Foreskin fibroblast (primary cell): ENCODE measurements at places on chromosomes 3 and 15.

DNA sequence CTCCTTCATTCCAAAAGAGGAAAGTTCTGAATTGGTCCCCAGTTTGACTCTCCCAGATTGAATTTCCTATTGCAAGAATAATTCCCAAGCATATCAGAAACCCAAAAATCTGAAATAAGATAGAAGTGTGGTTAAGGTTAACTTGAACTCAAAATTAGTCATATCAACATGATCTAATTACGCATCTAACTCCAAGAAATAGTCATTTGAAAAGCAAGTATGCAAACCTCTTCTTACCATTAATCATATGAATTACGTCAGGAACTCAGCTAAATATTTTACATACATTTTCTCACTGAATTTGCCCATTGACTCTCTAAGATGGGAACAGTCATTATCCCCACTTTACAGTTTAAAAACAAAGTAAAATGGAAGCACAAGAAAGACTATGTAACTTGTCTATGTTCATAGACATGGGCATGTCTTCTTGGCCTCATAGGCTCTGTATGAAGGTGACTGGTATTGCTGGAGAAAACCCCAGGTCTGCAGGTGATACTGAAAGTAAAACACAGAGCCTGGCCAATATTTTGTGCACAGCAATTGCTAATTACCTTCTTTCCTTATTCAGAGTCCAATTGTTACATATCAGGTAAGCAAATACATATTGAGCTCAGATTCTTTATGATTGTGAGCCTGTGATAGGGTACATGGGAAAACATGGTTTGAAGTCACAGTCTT, 139.2 kb downstream of the ATP8B4 start:
- DNase-seq = no peak

GRCh38 chr3:69944931-69945493, 54.5 kb upstream of the SAMMSON start:
- no peak for DNase-seq

DNA sequence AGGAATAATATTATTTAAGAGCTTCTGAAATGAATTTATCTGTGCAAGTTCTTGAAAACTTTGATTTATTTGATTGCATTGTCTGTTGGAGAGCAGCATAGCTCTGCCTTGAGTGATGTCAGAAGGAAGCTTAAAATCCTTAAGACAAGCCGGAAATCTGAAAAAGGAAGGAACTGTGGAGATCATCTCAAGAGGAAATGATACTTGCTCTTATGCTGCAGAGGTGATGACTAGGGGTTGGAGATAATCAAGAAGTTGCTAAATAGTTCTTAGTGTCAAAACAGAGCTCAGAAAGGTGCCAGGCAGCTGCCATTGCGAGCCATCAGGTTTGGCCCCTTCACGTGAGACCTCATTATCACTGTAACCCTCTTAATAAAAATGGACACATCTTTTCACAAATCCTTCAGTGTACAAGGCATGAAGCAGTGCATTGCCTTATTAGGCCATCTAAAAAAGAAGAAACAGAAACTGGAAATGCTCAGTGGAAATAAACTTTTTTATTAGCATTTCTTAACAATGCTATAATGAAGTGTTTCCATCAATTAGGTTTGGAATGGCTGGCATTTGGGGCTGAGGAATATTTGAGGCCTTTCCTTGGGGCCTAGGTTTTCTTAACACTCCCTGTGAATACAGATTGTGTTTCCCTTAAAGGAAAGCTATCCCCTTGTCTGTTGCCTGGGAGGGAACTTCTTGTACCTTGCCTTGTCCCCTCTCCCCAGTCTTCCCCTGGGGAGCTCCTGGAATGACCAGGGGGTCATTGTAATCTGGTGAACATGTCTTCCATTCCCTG, 34.5 kb upstream of the VILL start:
- DNase-seq = no peak

DNA sequence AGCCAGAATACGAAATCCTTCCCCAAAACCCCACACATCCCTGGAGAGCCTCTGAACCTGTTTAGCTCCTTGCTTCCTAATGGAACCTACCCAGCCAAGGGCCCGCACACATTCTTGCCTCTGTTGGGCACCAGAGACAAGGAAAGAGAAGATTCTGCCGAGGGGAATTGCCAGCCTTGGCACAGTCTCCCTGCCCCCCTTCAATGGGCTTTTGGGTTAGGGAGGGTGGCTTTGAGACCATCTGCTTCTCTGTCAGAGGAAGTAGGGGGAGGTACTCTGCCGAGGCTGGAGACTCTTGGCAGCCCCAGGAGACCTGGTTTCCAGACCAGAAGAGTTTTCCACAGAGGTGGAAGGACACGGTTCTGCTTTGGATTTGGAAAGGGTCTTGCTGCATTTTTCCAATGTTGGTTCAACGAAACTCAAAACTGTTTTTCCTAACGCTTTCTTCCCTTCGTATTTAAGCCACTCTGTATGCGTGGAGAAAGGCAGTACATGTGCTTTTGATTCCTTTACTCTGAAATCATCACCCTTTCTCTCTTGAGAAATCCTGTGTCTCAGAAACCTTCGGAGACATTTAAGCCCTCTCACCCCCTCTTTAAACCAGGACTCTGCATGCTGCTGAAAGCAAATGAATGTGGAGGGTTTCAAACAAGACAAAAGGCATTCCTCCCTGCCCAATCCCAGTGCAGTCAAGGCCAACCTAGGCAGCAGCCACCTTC, 78.8 kb upstream of the PRR23C start:
- peak; percentile 77 for DNase-seq

DNA sequence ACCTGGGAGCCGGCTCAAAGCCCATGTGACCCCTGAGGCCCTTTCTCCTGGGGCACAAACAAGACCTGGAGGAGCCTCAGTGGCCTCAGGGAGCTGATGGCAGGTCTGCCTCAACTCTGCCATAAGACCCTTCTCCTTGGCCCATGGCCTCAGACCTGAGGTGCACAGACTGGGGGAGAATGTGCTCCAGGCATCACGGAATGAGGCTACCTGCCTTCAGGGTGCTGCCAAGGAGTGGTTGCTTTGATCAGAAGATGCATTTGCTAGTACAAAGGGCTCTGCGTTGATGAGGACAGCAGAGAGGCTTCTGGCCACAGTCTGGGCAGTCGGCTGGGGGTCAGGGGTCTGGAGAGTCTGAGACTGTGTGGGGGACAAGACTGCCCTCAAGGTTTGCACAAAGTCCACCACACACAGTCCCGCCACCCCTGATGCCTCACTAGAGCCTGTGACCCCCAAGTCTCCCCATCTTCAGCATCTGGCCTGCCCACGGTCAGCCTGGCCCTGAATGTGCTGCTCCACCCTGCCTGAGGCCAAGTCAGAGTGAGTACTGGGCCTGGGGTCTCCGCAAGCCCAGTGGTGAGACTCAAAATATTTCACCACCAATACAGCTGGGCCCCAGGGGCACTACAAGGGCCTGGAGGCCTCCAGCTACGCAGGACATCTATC, 26.6 kb downstream of the ALDH1L1 start:
- no peak for DNase-seq

DNA sequence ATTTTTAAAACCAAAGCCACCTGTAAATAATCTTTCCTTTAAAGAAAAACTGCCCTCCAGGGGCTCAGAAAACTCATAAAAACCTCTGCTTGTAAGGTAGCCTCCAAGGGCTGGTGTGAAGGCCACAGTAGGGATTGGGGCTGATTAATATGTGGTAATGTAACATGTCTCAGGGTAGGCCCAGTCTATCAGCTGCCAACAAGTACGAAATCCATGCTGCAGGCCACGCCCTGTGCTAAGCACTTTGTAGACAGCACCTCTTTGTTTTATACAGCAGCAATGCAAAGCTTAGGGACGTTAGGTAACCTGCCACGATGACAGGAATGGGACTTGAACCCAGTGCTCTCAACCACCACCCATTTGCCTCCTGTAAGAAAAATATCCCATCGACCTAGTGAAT, 65.6 kb upstream of the PRICKLE2 start:
- DNase-seq = no peak

- DNase-seq = peak; percentile 93
These were observed 57.5 kb upstream of the HACD2 start for GRCh38 chr3:123642182-123642956.

- peak; percentile 2 for DNase-seq
These were observed 2.5 kb upstream of the DPH6 start for GRCh38 chr15:35548435-35548834.

DNA sequence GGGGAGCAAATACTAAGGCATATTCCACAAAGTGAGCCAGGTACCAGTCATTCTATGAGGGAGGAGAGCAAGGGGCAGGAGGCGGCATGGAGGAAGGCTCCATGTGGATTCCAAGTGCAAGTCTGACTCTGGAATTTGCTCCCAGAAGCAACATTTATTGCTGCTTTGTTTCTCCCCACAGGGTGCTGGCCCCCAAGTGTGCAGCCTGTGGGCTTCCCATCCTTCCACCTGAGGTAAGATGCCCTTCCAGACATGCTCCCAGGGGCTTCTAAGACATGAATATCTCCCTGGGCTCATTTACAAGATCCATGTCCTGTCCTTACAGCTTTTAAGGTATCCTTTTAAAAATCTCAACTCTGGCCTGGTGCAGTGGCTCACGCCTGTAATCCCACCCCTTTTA, 15.9 kb upstream of the SACM1L start:
- DNase-seq = no peak

DNA sequence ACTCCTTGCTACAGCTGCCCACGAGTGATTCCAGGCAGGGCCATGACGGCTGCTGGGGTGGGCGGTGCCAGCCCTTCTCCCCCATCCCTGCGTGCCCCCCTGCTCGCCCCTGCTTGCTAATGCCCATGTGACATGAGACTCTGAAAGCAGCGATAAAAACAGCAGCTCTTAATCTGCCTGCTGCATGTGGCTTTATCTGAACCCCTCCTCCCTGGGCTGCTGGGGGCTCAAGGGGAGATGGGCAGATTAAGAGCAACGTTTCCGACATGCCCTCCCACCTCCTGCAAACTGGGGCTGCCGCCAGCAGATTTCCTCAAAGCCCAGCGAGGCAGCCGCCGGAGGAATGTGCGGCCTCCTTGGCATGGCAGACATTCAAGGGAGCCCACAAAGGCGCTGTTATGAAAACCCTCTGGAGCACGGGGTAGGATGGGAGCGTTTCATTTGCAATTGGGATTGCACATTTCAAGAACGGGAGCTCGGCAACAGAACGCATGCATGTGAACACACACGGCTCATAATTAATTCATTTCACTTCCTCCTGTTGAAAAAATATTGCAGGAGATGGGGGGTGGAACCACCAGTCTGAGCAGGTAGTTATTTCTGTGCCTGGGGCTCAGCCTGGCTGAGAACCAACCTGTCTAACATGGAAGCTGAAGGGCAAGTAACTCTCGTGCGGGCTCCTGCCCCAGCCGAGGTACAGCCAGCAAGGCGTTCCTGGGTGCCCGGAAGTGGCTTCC, 504.2 kb upstream of the PROK2 start:
- peak; percentile 84 for DNase-seq

- no peak for DNase-seq
These were observed 27.2 kb downstream of the NPHP3 start for GRCh38 chr3:132694991-132695390.
